Renal pelvis (tissue), 12 donors: ENCODE measurements at places on chromosomes 3 and 15.

- no peak for DNase-seq
Observed at GRCh38 chr3:110318108-110318507, 753.5 kb upstream of the NECTIN3 start.

DNA sequence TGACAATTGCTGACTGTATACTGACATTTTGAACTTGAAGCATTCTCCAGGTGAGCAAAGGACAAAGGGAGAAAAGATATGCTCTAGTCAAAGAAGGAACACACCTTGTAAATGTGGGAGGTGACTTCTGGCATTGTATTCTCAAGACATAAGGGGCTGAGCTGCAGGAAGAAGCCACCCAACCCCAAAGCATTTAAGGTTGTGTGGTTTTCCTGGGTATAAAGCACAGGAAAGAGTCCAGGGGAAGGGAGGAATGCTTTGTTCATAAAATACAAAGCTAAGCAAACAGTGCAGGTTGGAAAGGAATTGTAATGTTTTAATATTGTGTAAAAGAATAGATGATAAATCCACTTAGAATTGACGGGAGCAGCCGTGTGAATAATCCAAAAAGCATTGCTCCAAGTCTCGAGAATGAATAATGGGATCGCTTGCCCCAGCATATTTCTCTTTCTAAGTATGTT lies 102.4 kb upstream of the LRIG1 start:
- no peak for DNase-seq

- DNase-seq, result peak; percentile 43
Observed at GRCh38 chr15:51982013-51982769, 10.6 kb upstream of the LEO1 start.

GRCh38 chr3:65758876-65759598 lies 279.7 kb downstream of the MAGI1 start:
- DNase-seq, result no peak

DNA sequence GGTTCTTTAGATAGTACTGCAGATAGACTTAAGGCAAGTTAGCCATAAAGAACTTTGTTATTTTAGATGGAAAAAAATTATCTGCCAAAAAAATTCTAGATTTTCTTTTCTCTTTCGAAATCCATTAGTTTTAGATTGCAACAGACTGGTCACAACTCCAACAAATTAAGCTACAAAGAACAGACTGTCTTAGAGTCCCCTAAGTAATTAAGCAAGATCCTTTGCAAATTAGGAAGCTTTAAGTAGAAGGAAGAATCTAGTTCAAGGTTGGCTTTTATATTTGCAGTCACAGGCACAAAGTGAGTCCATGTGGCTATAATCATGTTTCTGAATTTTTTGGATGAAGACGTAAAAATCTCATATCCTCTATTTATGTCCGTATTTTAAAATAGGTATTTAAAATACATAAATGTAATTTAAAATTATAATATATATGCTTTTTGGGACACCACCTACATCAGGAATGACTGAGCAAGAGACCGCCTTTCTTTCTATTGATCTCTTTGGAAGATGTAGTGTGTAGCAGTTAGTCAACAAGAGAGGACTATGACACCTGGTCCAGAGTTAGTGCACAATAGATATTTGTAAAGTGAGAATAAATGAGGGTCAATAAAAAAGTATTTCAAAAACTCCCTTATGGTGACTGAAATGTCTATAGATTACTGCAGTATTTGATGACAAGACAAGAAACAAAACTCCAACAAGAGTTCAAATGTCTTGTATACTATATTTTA lies 34.4 kb downstream of the TMEM45A start:
- no peak for DNase-seq

- no peak for DNase-seq
Observed at GRCh38 chr15:40282869-40283614, at the start of gene ANKRD63. TSS of gene ANKRD63 (minus strand) at chr15:40283064. CDS start at chr15:40282586, 478 bp downstream.
